B cell (primary cell): ENCODE measurements at places on chromosomes 11 and 22. TPM values are rescaled to one million over a fixed set of nuclear protein-coding genes. Genes with fewer than 3 reads are reported as not detected.

The PEX26 gene
- total RNA-seq = 33.4 and 35.4 TPM in 2 replicates

The XKR3 gene
- 0.17 TPM in 1 of 2 replicates, not detected in the other for total RNA-seq

The OR5P2 gene
- total RNA-seq = not detected in 2 replicates

The NLRP10 gene
- total RNA-seq = not detected in 2 replicates

The C22orf23 gene
- total RNA-seq = not detected in 2 replicates
